ENCODE measurements at places on chromosomes 1 and 21.
A peak's percentile ranks its signal among the peaks of the same experiment; 100 is the strongest.

DNA sequence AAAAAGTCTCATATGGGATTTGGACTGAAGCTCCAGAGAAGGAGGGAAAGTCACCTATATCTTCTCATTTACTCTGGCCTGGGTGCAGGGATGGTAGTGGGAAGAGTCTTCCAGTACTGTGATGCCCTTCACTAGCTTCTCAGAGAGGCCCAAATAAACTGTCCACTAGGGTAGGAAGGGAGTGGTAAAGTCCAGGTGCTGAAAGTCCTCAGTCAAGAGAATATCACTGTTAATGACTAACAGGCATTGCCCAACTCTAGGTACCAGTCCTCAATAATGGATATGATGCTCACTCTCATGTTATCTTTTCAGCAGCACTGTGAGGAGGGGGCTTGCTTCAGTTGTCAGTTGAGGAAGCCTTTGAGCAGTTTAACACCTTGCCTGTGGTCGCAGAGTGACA lies 64.0 kb downstream of the LHX8 start:
- no peaks in the 10 kb centered on the region for H3K4me1 ChIP-seq
- peaks cover 7% of the 10 kb centered on the region for H3K27me3 ChIP-seq
- no peaks in the 10 kb centered on the region for H3K36me3 ChIP-seq

- peak overlapping the region; percentile 99 for H3K4me3 ChIP-seq
- H3K36me3 ChIP-seq: peaks cover 9% of the 10 kb centered on the region
- peaks cover 2% of the 10 kb centered on the region for H3K4me1 ChIP-seq
- peak overlapping the region; percentile 96 for H3K27ac ChIP-seq
These were observed 536 bp downstream of the LGALS8 start for GRCh38 chr1:236524142-236524894.

DNA sequence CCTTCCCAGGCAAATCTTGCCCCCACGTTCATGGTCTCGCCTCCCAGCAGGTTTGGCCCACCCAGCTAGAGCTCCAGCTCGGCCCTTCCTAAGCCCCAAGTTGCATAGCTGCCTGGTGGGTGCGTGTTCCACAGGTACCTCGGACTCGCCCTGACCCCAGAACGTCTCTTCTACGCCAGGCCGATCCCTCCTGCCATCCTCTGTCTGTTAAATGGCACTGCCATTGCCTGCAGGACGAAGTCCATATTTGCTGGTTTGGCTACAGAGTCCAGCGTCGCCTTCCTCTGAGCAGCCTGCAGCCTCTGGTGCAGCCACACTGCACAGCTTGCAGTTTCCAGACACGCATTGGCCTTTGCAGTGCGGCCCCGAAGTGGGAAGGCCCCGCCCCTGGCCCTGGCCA lies 228.1 kb downstream of the SDCCAG8 start:
- peaks cover 3% of the 10 kb centered on the region for H3K27me3 ChIP-seq
- peak overlapping the region; percentile 77 for H3K4me3 ChIP-seq
- DNase-seq: no peak
- H3K4me1 ChIP-seq: peaks cover 22% of the 10 kb centered on the region

- H3K4me1 ChIP-seq: peaks cover 21% of the 10 kb centered on the region
- H3K36me3 ChIP-seq: no peaks in the 10 kb centered on the region
- peak; percentile 55 for DNase-seq
These were observed 62.6 kb upstream of the CD1D start for GRCh38 chr1:158117854-158118704.

GRCh38 chr1:238562341-238562740 lies 671.6 kb upstream of the ZP4 start:
- H3K36me3 ChIP-seq: no peaks in the 10 kb centered on the region
- no peak for DNase-seq
- H3K4me1 ChIP-seq: no peaks in the 10 kb centered on the region
- no peaks in the 10 kb centered on the region for H3K27me3 ChIP-seq

DNA sequence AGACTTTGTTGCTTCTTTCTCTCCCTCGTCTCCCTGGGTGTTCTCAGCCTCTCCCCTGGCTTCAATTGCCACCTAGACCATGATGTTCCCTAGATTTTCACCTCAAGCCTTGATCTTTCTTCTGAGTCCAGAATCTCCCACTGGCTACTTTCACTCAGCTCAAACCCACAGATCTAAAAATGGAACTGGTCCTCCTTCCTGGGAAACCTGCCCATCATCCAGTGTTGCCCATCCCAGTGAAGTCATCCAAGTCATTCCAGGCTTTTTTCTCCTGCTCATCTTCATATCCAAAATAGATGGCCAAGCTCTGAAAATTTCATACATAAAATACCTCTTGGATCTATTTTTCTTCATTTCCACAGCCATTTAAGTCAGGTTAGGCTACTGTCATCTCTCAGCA lies 347.4 kb downstream of the KCNH1 start:
- H3K36me3 ChIP-seq: no peaks in the 10 kb centered on the region
- H3K4me3 ChIP-seq: no peak overlapping the region
- no peaks in the 10 kb centered on the region for H3K4me1 ChIP-seq
- H3K27ac ChIP-seq: no peak overlapping the region
- peaks cover 15% of the 10 kb centered on the region for H3K27me3 ChIP-seq

GRCh38 chr1:207311888-207312603 lies 9.4 kb upstream of the CD55 start:
- no peaks in the 10 kb centered on the region for H3K27me3 ChIP-seq
- peaks cover 33% of the 10 kb centered on the region for H3K4me1 ChIP-seq
- no peak for DNase-seq
- no peak overlapping the region for H3K4me3 ChIP-seq
- H3K36me3 ChIP-seq: peaks cover 2% of the 10 kb centered on the region

GRCh38 chr21:35943752-35944151 lies 116.6 kb downstream of the SETD4 start:
- peaks cover 3% of the 10 kb centered on the region for H3K4me1 ChIP-seq
- DNase-seq: no peak
- no peak overlapping the region for H3K27ac ChIP-seq
- H3K36me3 ChIP-seq: no peaks in the 10 kb centered on the region

DNA sequence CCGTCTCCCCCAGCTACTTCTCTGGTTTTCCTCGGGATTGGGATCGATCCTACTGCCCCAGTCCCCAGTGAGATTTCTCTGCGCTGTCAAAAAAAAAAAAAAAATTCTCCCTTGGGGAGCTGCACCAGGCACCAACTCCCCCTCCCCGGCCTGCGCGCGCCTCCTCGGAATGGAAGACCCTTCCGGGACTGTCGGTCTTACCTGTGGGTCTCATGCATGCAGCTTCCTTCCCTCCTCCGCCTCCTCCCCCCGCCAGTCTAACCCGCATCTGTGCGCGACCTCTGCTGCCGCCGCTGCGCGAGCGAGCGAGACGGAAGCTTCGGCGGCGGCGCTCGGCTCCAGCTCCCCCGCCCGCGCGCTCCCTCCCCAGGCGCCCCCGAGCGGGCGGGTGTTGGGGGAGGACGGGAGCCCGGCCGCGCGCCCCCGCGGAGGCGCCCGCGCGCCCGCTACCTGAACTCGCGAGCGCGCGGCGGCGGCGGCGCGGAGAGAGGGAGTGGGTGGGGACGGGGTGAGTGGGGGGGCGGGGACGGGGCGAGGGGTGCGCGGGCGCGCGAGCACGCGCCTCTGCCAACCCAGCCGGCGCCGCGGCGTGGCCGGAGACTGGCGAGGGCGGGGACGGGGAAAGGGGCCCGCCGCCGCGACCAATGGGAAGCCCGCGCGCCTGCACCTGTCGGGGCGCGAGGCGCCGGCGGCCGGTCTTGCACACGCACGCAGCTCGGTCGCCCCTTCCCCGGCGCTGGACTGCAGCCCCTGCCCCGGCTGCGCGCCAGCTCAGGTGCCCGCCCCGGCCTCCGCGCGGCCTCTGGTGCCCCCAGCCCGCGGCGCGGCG lies at the start of gene SUSD4:
TSS of gene SUSD4 (minus strand) at position 321 of the 829 bp plus-strand sequence. CDS start 751 bp downstream, outside the sequence.
- peaks cover 15% of the 10 kb centered on the region for H3K27me3 ChIP-seq
- peak within 1 kb of the TSS; percentile 85 for H3K4me3 ChIP-seq
- H3K27ac ChIP-seq: no peak within 1 kb of the TSS
- peaks cover 9% of the 10 kb centered on the region for H3K4me1 ChIP-seq
- peak; percentile 12 for DNase-seq

DNA sequence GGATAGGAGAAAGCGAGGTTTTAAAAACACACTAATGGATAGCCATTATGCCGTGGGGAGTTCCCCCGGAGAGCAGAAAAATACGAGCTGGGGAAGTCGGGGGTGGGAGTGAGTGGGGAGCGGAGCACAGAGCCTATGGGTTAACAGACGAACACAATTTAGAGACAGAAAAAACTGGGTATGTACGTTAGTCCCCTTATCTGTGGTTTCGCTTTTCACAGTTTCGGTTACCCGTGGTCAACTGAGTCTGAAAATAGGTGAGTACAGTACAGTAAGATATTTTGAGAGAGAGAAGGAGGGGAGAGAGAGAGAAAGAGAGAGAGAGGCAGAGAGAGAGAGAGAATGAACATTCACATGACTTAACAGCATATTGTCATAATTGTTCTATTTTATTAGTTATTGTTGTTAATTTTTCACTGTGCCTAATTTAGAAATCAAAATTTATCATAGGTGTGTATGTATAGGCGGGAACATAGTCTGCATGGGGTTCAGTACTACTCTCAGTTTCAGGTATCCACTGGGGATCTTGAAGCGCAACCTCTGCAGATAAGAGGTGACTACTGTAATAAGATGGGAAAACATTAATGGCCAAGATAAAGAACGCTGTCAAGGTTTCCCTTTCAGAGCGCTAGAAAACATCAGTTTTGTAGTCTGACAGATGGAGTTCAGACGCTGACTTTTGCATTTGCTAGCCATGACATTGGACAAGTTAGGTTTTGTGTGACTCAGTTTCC lies 125.6 kb upstream of the LMO4 start:
- peak overlapping the region; percentile 51 for H3K4me3 ChIP-seq
- no peak overlapping the region for H3K27ac ChIP-seq
- DNase-seq: no peak
- peaks cover 29% of the 10 kb centered on the region for H3K27me3 ChIP-seq

- no peak overlapping the region for H3K4me3 ChIP-seq
- DNase-seq: no peak
- peaks cover 12% of the 10 kb centered on the region for H3K27me3 ChIP-seq
- H3K4me1 ChIP-seq: no peaks in the 10 kb centered on the region
- no peak overlapping the region for H3K27ac ChIP-seq
These were observed 70.6 kb upstream of the GORAB start for GRCh38 chr1:170461291-170461747.

GRCh38 chr1:243440406-243440805 lies 184.6 kb downstream of the SDCCAG8 start:
- H3K27me3 ChIP-seq: no peaks in the 10 kb centered on the region
- no peak for DNase-seq
- H3K27ac ChIP-seq: no peak overlapping the region
- H3K4me1 ChIP-seq: peaks cover 4% of the 10 kb centered on the region
- H3K36me3 ChIP-seq: peaks cover 8% of the 10 kb centered on the region

Measured in memory B cell (primary cell).